AG09319 (cell line): ENCODE measurements at places on chromosomes 7 and 10.

DNA sequence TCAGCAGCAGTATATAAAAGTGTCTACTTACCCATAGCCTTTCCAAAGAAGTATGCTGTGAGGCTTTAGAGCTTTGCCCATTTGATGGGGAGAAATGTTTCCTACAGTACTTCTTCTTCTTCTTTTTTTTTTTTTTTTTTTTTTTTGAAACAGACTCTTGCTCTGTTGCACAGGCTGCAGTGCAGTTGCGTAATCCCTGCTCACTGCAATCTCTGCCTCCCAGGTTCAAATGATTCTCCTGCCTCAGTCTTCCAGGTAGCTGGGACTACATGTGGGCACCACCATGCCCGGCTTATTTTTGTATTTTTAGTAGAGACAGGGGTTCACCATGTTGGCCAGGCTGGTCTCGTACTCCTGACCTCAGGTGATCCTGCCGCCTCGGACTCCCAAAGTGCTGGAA is 101.7 kb upstream of the TMEM26 start:
- DNase-seq, result no peak

- DNase-seq, result no peak
Measured at GRCh38 chr10:133126431-133127290, 33.4 kb upstream of the KNDC1 start.

DNA sequence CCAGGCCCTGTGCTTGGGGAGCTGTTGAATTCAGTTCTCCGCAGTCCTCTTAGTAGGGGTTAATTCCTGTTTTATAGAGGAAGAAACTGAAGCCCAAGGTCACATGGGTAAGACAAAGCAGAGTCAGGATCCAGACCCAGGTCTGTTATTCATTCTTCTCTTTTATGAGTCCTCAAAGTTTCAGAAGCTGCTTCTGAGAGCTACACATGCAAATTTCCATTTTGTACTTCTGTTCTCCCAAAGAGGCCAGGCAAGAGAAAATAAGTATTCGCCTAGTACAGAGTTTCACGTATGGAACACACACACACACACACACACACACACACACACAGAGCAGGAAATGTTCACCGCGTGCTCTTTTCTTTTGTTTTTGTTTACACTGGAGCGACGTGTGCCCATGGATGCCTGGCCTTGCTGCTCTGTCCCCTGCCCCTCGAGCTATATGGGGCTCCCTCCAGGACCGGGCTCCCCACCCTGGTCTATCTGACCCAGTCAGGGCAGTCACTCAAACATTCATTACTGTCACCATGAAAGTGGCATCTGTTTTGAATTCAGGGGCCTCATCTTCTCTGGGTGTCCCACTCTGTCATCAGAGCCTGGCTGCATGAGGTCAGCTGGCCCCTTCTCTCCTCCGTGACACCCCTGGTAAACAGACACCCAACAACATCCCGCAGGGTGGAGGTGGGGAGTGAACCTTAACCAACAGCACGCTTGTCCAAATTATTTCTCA is 84.4 kb downstream of the TNS3 start:
- DNase-seq, result no peak

DNA sequence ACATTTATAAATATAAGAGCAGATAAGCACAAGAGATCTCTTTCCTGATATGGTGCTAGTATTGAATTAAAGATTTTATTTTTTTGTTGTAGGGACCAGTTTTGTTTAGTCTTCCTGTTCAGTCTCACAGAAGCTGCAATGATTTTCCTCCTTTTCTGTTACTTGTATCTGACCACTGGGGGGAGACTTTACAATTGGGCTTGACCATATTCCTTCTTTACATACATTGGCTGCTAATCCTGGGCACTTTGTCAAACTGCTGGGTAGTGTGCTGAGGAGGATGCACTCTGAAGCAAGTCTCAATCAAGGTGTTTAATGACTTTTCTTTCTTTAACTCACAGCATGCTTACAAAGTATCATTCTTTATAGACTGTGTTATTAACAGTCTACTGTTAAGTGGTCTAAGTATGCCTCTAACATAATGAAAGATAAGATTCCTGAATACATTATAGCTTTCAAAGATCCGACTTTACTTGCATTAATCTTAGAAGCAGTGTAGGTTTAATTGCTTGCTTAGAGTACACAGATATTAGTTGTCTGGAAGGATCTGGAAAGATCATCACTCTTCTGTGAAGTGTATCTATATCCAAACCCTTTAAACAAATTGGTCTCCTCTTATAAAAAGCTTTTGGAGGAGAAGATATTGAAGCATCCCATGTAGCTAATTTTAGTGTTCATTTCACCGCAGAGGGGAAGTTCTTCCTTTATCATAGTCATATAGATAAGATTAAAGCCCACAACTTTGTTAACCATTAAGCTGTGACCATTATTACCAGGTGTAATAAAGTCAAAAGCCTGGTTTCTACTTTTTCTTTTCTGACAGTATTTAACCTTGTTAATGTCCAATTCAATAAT is 3.1 kb downstream of the PALS2 start:
- peak; percentile 43 for DNase-seq

- DNase-seq, result no peak
Measured at GRCh38 chr7:12930534-12930933, 243.1 kb downstream of the ARL4A start.

- DNase-seq, result no peak
Measured at GRCh38 chr7:2539031-2539911, 16.1 kb downstream of the BRAT1 start.

DNA sequence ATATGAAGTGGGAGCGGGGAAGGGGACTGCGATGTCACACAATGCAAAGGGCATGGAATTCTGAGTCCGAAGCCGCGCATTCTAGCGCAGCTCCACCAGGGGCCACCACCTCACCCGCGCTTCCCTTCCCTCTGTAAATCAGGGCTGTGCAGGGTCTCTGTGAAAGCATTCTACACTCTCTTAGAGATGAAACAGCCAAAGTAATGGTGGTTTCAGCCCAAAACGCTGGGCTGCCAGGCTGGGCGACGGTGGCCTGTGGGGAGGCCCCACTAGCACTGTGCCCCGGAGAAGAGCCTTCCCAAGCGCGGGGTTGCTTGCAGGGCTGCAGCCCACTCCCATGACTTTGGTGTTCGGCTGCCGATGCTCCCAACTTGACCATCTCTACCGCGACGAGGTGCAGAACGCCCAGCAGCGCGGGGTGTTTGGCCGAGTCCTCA is 11.4 kb downstream of the ATG9B start:
- no peak for DNase-seq

DNA sequence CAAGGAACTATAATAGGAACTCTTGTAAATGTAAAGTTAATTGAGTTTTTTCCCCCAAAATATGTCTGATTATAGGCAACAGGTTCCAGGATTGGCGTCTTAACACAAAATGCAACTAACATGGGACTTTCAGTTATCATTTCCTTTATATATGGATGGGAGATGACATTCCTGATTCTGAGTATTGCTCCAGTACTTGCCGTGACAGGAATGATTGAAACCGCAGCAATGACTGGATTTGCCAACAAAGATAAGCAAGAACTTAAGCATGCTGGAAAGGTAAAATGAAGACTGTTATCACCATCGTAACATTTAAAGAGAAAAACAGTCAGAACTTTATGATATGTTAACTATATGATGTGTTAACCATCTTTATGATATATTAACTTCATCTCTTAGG is 63.7 kb downstream of the SP8 start:
- DNase-seq, result no peak

DNA sequence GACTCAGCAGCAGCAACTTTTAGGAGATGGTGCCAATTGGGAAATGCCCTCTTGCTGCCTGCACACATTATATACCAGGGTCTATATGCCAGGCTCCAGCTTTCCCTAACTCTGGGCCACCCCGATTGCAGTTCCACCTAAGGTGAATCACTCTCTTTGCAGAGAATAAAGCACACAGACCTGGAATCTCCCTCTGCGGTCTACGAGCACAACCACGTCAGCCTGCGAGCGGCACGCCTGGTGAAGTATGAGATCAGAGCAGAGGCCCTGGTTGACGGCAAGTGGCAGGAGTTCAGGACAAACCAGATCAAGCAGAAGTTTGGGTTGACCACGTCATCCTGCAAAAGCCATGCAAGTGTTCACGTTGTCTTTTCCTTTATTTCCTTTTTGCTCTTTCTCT is 38.2 kb upstream of the PLEKHA1 start:
- no peak for DNase-seq

GRCh38 chr7:526460-527034 is 6.9 kb upstream of the PDGFA start:
- DNase-seq, result no peak

DNA sequence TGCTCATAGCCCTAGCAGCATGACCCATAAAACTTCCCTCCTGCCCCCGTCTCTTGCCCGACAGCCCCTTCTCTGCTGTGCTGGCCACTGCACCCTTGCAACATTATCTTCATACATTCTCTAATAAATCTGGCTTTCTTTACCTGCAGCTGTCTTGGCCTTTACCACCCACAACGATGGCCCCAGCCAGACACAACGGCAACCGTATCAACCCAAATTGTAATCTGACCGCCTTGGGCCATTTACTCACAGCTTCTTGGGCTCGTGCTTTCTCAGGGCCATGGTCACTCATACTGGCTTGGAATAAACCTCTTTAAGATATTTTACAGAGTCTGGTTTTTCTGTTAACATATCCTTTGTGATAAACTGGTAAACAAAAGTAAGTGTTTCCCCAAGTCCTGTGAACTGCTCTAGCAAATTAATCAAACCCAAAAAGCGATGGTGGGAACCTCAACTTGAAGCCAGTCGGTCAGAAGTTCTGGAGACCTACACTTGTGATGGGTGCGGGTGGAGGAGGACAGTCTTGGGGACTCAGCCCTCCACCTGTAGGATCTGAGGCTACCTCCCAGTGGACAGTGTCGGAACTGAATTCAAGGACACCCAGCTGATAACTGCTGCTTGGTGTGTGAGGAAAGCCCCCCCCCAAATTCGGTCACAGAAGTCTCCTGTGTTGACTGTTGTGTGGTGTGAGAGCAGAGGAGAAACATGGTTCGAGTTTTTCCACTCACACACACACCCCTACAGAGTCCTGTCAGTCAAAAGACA is 87.6 kb upstream of the ATP6V0A4 start:
- DNase-seq, result no peak

- DNase-seq, result no peak
Measured at GRCh38 chr10:112526906-112527305, 79.9 kb downstream of the VTI1A start.

DNA sequence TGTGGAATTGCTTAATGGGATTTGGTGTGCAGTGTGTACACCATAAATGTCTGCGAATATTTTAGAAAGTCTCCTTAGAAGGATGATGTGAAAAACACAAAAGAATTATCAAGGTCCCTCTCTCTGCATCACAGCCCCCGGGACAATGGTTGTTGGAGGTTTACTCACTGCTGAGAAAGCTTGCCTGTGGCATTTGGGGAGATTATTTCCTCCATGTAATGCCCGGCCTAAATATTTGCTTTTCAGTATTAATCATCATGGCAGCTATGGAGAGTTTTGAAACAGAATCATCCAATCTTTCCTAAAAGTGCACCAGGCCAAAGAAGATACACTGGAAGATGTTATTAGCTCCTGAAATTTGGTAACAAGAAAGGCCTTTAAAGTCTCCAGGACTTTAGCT is 113.8 kb upstream of the ADCY1 start:
- no peak for DNase-seq

- DNase-seq, result no peak
Measured at GRCh38 chr10:71025535-71025934, 137.2 kb upstream of the PCBD1 start.

GRCh38 chr7:11297126-11297625 is 323.5 kb downstream of the PHF14 start:
- no peak for DNase-seq

- DNase-seq, result no peak
Measured at GRCh38 chr10:130432850-130433249, 296.7 kb downstream of the GLRX3 start.

DNA sequence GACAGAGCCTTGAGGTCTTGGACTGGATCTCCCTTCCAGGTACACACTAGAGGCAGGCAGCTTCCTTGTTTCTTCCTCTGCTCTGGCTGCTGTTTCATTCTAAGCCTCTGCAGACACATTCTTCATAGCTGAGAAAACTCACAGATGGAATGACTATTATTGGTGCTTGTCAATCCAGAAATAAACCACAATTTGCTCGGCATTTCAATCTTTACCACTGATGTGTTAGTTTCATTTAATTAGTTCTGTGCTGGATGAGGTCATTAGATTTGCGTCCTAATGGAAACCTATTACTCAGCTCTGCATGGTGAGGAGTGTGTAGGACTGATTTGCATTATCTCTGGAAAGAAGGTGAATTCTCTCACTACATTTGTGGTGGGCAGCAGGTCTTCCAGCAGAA is 392.5 kb downstream of the NRG3 start:
- DNase-seq, result no peak

DNA sequence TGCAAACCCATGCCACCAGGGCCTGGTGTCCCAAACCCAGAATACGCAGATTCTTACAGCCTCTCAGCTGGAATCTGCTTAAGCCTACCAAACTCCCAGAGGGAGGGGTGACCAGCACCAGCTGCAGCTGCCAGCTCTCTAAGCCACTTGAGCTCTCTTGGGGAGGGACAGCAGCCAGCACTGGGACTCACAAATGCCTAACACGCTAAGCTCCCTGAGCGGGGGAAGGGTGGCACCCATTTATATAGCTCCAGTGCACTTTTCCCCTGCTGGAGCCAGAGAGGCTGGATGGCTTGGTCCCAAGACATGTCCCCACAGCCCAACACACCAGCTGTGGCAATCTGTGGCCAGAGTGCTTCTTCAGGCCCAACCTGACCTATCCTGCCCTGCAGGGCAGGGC is 326.8 kb upstream of the NRG3 start:
- DNase-seq, result no peak
